ENCODE measurements at places on chromosomes 4 and X. TPM values are rescaled to one million over a fixed set of nuclear protein-coding genes. Genes with fewer than 3 reads are reported as not detected.

- peak overlapping the region; percentile 71 for H3K27ac ChIP-seq
- no peaks in the 10 kb centered on the region for H3K27me3 ChIP-seq
Observed at GRCh38 chr4:10045481-10045880, 24.2 kb upstream of the SLC2A9 start.

DNA sequence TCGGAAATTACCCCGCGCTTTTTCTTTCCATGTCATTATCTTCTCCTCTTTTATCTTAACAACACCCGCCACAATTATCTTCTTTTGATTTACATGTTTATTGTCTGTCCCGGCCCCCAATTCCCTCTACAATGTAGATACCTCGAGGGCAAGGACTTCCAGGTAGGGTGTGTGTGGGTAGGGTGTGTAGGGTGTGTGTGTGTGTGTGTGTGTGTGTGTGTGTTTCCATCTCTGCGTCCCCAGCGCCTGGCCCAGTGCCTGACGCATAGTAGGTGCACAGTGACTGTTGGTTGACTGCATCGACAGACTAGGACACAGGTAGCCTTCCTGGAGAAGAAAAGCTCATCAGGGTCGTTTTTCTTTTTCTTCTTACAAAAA lies 103.1 kb downstream of the UCHL1 start:
- no peak for DNase-seq
- peaks cover 2% of the 10 kb centered on the region for H3K27me3 ChIP-seq
- no peaks in the 10 kb centered on the region for H3K36me3 ChIP-seq
- no peak overlapping the region for H3K27ac ChIP-seq

DNA sequence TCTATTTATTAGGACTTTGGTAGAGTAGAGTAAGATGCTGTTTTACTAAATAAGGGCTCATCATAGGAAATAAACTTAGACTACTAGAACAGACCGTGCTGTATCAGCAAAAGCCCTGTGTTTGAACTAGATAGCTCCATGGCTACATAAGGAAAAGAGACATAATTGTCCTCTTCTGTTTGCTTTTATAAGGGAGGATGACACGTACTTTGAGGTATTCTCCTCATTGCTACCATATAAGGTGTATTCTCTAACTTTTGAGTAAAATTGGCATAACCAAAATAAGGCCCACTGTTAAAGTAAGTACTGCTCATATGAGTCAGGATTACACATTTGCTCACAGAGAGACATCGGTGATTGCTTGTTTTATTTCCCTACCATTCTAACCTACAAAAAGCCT lies 64.3 kb downstream of the PDLIM5 start:
- H3K27ac ChIP-seq: peak overlapping the region; percentile 22
- DNase-seq: no peak
- H3K4me3 ChIP-seq: no peak overlapping the region
- H3K36me3 ChIP-seq: no peaks in the 10 kb centered on the region
- peaks cover 40% of the 10 kb centered on the region for H3K4me1 ChIP-seq

GRCh38 chrX:64853424-64853823 lies 122.8 kb downstream of the ZC4H2 start:
- DNase-seq: no peak
- no peaks in the 10 kb centered on the region for H3K4me1 ChIP-seq
- H3K27ac ChIP-seq: no peak overlapping the region
- no peaks in the 10 kb centered on the region for H3K27me3 ChIP-seq
- H3K36me3 ChIP-seq: no peaks in the 10 kb centered on the region
- no peak overlapping the region for H3K4me3 ChIP-seq

GRCh38 chrX:40117715-40118285 lies 20.0 kb upstream of the BCOR start:
- no peaks in the 10 kb centered on the region for H3K36me3 ChIP-seq
- H3K4me3 ChIP-seq: no peak overlapping the region
- no peaks in the 10 kb centered on the region for H3K27me3 ChIP-seq
- no peaks in the 10 kb centered on the region for H3K4me1 ChIP-seq
- DNase-seq: no peak

GRCh38 chr4:55819634-55820033 lies at the start of gene EXOC1L:
Gene EXOC1L, plus strand, starts transcription at chr4:55819790. Its CDS starts 237 bp downstream, at chr4:55820027.
- DNase-seq: no peak
- no peaks in the 10 kb centered on the region for H3K36me3 ChIP-seq
- H3K27ac ChIP-seq: no peak within 1 kb of the TSS
- no peaks in the 10 kb centered on the region for H3K4me1 ChIP-seq

GRCh38 chr4:58658701-58659100 lies 1548.5 kb upstream of the IGFBP7 start:
- no peak overlapping the region for H3K27ac ChIP-seq
- no peaks in the 10 kb centered on the region for H3K36me3 ChIP-seq
- H3K4me3 ChIP-seq: no peak overlapping the region
- H3K4me1 ChIP-seq: no peaks in the 10 kb centered on the region

DNA sequence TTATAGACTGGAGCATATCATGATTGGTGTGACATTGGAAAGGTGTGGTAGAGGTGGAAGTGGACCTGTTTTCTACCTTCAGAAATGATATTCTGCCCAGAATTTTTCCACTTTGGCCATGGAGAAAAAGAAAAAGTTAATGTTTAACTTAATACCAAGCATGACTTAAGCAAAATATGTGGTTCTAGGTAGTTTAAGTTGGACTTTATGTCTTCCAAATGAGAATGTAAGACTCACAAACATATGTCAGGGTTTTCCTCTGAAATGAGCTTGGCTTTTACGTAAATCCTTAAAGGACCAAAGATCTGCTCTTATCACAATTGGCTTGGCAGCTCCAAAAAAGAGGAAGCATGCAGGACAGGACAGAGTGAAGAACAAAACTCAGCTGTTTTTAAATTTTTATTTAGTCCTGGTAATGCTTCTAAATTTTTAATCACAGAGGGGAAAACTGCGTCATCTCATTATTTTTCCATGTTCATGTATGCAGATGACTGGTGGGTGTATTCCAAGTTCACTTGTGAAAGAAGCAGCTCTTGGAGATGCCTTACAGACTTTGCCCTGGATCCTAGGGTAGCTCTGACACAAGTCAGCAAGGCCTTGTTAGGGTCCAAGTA lies 98.2 kb downstream of the ANK2 start:
- H3K4me3 ChIP-seq: peak overlapping the region; percentile 32
- no peaks in the 10 kb centered on the region for H3K27me3 ChIP-seq
- no peaks in the 10 kb centered on the region for H3K36me3 ChIP-seq
- H3K4me1 ChIP-seq: peaks cover 52% of the 10 kb centered on the region
- DNase-seq: no peak

The TMSB15B gene
- 17.7 TPM for total RNA-seq

The SYTL4 gene
- total RNA-seq: 6.1 TPM

The GLOD5 gene
- total RNA-seq: not detected

The WDFY3 gene
- total RNA-seq: 42.7 TPM

The NUDT10 gene
- total RNA-seq: not detected

The PDE5A gene
- 10.8 TPM for total RNA-seq

Data from Caco-2 (cell line).